ENCODE measurements at places on chromosomes 16 and 17. TPM values are rescaled to one million over a fixed set of nuclear protein-coding genes. Genes with fewer than 3 reads are reported as not detected.

GRCh38 chr16:19716183-19716582 is 1.8 kb downstream of the KNOP1 start:
- H3K4me1 ChIP-seq = peaks cover 13% of the 10 kb centered on the region
- H3K27ac ChIP-seq = no peak overlapping the region
- H3K36me3 ChIP-seq = no peaks in the 10 kb centered on the region
- no peak overlapping the region for H3K4me3 ChIP-seq
- no peaks in the 10 kb centered on the region for H3K27me3 ChIP-seq

DNA sequence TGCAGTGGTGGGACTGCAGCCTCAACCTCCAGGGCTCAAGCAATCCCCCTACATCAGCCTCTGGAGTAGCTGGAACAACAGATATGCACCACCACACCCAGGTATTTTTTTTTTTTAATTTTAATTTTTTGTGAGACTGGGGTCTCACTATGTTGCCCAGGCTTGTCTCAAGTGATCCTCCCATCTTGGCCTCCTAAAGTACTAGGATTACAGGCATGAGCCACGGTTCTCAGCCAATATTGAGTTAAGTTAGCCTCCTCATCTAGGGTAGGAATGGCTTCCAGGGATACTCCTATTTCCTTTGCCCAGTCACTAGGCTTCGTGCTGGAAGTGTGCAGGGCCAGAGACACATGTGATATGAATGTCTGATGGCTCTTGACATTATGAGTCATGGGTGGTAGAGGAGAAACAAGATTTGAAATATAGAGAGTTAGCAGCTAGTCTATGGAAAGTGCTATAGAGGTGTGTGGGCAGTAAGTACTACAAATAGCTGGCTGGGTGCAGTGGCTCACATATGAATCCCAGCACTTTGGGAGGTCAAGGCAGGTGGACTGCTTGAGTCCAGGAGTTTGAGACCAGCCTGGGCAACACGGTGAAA is 8.0 kb upstream of the HES7 start:
- H3K4me1 ChIP-seq = peaks cover 4% of the 10 kb centered on the region
- H3K27me3 ChIP-seq = no peaks in the 10 kb centered on the region
- H3K4me3 ChIP-seq = no peak overlapping the region

- peaks cover 9% of the 10 kb centered on the region for H3K36me3 ChIP-seq
- no peak overlapping the region for H3K4me3 ChIP-seq
- no peak overlapping the region for H3K27ac ChIP-seq
- peaks cover 6% of the 10 kb centered on the region for H3K4me1 ChIP-seq
- no peaks in the 10 kb centered on the region for H3K27me3 ChIP-seq
These were observed 85.1 kb downstream of the SOCS1 start for GRCh38 chr16:11170696-11171447.

DNA sequence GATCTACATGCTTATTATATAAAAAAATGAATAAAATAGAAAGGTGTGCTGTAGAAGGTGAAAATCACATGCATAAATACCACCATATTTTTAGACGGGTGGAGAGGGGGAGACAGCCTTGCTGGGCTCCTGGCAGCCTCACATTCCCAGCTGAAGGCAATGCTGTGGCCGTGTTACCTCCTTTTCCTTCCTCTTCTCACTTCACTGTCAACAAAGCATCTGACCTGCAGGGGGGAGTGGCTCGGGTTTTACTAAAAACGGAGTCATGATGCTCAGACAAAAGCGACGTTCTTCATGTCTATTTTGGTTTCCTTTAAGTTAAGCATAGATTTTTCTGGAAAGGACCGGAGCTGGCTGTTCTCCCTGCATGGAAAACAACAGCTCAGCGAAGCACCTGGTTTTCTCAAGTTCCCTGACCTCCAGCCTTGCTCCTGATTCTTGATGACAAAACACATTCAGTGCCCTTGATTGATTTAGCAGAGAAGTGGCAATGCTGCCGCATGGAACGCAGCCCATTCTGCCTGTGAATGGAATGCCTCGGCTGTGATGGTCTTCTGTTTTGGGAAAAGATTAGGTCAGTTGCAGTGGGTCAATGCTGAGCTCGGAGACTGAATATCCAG is 5.5 kb upstream of the RPTOR start:
- H3K36me3 ChIP-seq = no peaks in the 10 kb centered on the region
- peaks cover 8% of the 10 kb centered on the region for H3K4me1 ChIP-seq
- H3K4me3 ChIP-seq = no peak overlapping the region

GRCh38 chr17:68356949-68357455 is 65.7 kb downstream of the ARSG start:
- peaks cover 10% of the 10 kb centered on the region for H3K27me3 ChIP-seq
- H3K4me1 ChIP-seq = peaks cover 15% of the 10 kb centered on the region
- no peaks in the 10 kb centered on the region for H3K36me3 ChIP-seq

- no peak overlapping the region for H3K27ac ChIP-seq
- H3K4me3 ChIP-seq = no peak overlapping the region
- H3K4me1 ChIP-seq = peaks cover 9% of the 10 kb centered on the region
- H3K27me3 ChIP-seq = no peaks in the 10 kb centered on the region
These were observed 15.4 kb downstream of the FLYWCH1 start for GRCh38 chr16:2927010-2927646.

DNA sequence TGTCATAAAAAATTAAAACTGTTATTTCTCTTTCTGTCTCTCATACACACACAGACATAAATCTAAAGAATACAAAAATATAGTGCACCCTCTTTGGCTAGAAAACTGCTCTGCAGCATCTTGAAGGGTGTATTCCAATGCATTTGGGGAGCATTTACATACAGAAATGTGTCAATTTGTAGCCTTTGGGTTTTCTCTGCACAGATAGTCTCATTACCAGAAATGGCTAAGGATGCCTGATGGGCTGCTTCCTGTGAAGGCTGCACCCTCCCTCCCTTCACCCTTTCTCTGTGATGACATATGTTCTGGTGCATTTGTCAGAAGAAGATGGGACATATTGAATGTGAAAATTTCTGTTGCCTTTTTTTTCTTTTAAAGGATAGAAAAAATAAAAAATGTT is 1239.3 kb downstream of the CDH11 start:
- no peaks in the 10 kb centered on the region for H3K27me3 ChIP-seq
- H3K4me3 ChIP-seq = no peak overlapping the region
- no peaks in the 10 kb centered on the region for H3K36me3 ChIP-seq
- no peak overlapping the region for H3K27ac ChIP-seq
- no peak for DNase-seq
- no peaks in the 10 kb centered on the region for H3K4me1 ChIP-seq

DNA sequence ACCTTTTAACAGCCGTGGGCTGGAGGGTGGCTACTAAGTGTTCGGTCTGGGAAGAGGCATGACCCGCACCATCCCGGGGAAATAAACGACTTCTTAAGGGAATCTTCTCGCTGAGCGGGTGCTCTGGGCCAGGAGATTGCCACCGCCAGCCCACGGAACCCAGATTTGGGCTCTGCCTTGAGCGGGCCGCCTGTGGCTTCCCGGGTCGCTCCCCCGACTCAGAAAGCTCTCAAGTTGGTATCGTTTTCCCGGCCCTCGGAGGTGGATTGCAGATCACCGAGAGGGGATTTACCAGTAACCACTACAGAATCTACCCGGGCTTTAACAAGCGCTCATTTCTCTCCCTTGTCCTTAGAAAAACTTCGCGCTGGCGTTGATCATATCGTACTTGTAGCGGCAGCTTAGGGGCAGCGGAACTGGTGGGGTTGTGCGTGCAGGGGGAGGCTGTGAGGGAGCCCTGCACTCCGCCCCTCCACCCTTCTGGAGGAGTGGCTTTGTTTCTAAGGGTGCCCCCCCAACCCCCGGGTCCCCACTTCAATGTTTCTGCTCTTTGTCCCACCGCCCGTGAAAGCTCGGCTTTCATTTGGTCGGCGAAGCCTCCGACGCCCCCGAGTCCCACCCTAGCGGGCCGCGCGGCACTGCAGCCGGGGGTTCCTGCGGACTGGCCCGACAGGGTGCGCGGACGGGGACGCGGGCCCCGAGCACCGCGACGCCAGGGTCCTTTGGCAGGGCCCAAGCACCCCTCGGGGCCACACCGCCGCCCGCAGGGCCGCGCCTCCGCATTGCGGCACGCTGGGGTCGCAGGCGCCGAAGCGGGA is 3.6 kb upstream of the CBX4 start:
- H3K27ac ChIP-seq = no peak overlapping the region
- H3K4me1 ChIP-seq = peaks cover 58% of the 10 kb centered on the region
- no peaks in the 10 kb centered on the region for H3K36me3 ChIP-seq
- H3K4me3 ChIP-seq = peak overlapping the region; percentile 29

- no peaks in the 10 kb centered on the region for H3K36me3 ChIP-seq
- no peaks in the 10 kb centered on the region for H3K27me3 ChIP-seq
- no peaks in the 10 kb centered on the region for H3K4me1 ChIP-seq
- no peak for DNase-seq
These were observed 64.4 kb downstream of the METRNL start for GRCh38 chr17:83143817-83144231.

GRCh38 chr17:29291163-29291752 is 2.7 kb downstream of the NUFIP2 start:
- peak overlapping the region; percentile 94 for H3K27ac ChIP-seq
- H3K4me1 ChIP-seq = peaks cover 38% of the 10 kb centered on the region
- no peaks in the 10 kb centered on the region for H3K27me3 ChIP-seq
- peak overlapping the region; percentile 95 for H3K4me3 ChIP-seq
- DNase-seq = peak; percentile 74

- no peaks in the 10 kb centered on the region for H3K36me3 ChIP-seq
- peaks cover 25% of the 10 kb centered on the region for H3K4me1 ChIP-seq
- H3K27me3 ChIP-seq = peaks cover 20% of the 10 kb centered on the region
- peak; percentile 49 for DNase-seq
- H3K4me3 ChIP-seq = no peak overlapping the region
- H3K27ac ChIP-seq = no peak overlapping the region
These were observed 4.6 kb upstream of the CLDN9 start for GRCh38 chr16:3007957-3008689.

DNA sequence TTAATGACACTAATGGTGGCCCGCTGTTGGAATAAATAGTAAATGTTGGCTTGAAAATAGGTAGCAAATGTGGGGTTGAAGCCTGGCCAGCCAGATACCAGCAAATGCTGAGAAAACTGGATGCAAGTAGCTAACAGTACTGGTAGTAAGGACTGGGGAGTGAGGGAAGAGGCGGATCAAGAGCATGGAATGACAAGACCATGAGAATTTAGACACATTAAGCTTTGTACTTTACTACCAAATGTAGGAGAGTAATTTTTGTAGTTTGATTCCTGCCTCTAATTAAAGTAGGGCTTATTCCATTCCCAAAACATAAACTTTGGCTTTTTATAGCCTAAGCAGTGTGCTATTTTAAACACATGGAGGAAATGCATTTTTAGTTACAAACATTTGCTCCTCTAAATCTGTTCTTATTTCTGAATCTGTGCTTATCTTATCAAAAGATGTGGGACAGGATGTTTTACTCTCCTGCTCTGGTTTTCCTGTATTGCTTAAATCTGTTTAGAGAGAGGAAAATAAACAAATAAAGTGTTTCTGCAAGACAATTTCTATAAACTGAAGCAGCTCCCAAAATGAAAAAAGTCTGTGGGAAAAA is 44.1 kb downstream of the CFDP1 start:
- DNase-seq = no peak
- H3K4me1 ChIP-seq = no peaks in the 10 kb centered on the region
- H3K4me3 ChIP-seq = no peak overlapping the region
- peaks cover 12% of the 10 kb centered on the region for H3K27me3 ChIP-seq
- peaks cover 24% of the 10 kb centered on the region for H3K36me3 ChIP-seq
- no peak overlapping the region for H3K27ac ChIP-seq

- H3K36me3 ChIP-seq = peaks cover 15% of the 10 kb centered on the region
- no peak overlapping the region for H3K4me3 ChIP-seq
- no peak for DNase-seq
- no peak overlapping the region for H3K27ac ChIP-seq
These were observed 49.8 kb downstream of the SEC14L1 start for GRCh38 chr17:77190576-77190975.

GRCh38 chr17:8744086-8744785 is 400 bp downstream of the CCDC42 start:
- H3K27ac ChIP-seq = no peak overlapping the region
- no peaks in the 10 kb centered on the region for H3K27me3 ChIP-seq
- H3K4me3 ChIP-seq = no peak overlapping the region
- H3K36me3 ChIP-seq = no peaks in the 10 kb centered on the region
- DNase-seq = peak; percentile 21

GRCh38 chr17:55281649-55282378 is 17.1 kb downstream of the HLF start:
- no peak overlapping the region for H3K4me3 ChIP-seq
- no peaks in the 10 kb centered on the region for H3K4me1 ChIP-seq
- no peaks in the 10 kb centered on the region for H3K27me3 ChIP-seq
- H3K27ac ChIP-seq = no peak overlapping the region
- no peak for DNase-seq
- no peaks in the 10 kb centered on the region for H3K36me3 ChIP-seq

DNA sequence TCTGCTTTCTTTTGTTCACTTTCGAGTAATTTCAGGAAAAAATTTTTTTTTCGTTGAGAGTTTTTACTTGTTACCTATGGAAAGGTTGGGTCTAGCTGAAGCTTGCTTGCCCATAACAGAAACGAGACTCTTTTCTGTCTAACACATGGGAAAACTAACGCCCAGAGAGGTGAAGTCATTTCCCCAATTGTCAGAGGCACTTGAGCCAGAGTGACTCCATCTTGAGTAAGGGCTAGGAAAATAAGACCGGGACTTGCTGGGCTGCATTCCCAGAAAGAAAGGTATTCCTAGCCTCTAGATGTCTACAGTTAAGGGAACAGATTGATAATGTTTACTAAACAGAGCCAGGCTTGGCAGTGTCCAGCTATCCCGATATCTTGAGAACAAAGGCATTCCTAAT is 26.8 kb downstream of the PRKCB start:
- H3K4me1 ChIP-seq = peaks cover 92% of the 10 kb centered on the region
- peak overlapping the region; percentile 86 for H3K27ac ChIP-seq
- no peak overlapping the region for H3K4me3 ChIP-seq
- no peaks in the 10 kb centered on the region for H3K27me3 ChIP-seq
- H3K36me3 ChIP-seq = peaks cover 3% of the 10 kb centered on the region

GRCh38 chr17:13952009-13952750 is 117.1 kb upstream of the COX10 start:
- no peaks in the 10 kb centered on the region for H3K27me3 ChIP-seq
- no peak overlapping the region for H3K4me3 ChIP-seq
- H3K27ac ChIP-seq = no peak overlapping the region
- H3K36me3 ChIP-seq = no peaks in the 10 kb centered on the region
- H3K4me1 ChIP-seq = no peaks in the 10 kb centered on the region

Gene KRTAP4-6
- total RNA-seq = not detected

Gene IL32
- total RNA-seq = 2.0 TPM

Gene CD300LB
- total RNA-seq = 0.12 TPM

Gene GRB7
- 0.84 TPM for total RNA-seq

Gene KCNH6
- not detected for total RNA-seq

Gene HLF
- total RNA-seq = not detected

Gene MRPS7
- total RNA-seq = 37.2 TPM

Gene ICAM2
- total RNA-seq = 55.7 TPM

Gene UNC13D
- total RNA-seq = 107 TPM

Gene TMEM238L
- not detected for total RNA-seq

Gene CLDN9
- not detected for total RNA-seq

All from B cell (primary cell).